Activated effector memory CD4-positive, alpha-beta T cell treated with anti-CD3 and anti-CD28 coated beads, Interleukin-2, amount 50 U/mL, for 16 hours (primary cell): ENCODE measurements at places on chromosomes 2 and 18.

DNA sequence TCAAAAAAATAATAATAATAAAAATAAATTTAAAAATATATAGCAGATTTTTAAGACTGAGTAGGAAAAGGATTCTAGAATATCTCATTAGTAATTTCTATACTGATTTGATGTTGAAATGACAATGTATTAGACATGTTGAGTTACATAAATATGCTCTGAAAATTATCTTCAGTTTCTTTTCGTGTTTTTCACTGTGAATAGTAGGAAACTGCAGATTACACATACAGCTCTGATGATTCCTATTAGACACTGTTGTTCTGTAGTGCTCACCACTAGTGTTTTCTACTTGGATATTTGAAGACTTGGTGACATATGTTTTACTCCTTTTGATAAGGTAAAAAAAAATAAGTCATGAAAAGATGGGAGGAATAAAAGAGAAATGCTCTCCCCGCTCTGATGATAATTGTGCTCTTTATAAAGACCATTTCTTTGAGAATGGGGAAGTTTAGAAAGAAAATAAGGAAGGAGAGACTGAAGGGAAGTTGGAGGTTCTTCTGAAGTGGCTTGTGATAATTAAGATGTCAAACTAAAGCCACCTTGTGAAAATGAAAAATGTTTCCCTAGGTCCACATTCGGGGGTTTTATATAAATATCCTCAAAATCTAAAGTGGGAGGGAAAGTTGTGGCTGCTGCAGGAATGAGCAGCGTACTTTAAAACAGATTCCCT is 52.9 kb downstream of the SLC9A2 start:
- DNase-seq, result no peak

- DNase-seq, result no peak
Measured at GRCh38 chr2:232632229-232632903, 1.0 kb upstream of the EFHD1 start.

GRCh38 chr2:187148059-187148714 is 299.2 kb upstream of the ZSWIM2 start:
- no peak for DNase-seq

- DNase-seq, result no peak
Measured at GRCh38 chr2:63866009-63866709, 24.5 kb downstream of the UGP2 start.

GRCh38 chr2:86185517-86186212 is 9.6 kb downstream of the IMMT start:
- DNase-seq, result no peak

DNA sequence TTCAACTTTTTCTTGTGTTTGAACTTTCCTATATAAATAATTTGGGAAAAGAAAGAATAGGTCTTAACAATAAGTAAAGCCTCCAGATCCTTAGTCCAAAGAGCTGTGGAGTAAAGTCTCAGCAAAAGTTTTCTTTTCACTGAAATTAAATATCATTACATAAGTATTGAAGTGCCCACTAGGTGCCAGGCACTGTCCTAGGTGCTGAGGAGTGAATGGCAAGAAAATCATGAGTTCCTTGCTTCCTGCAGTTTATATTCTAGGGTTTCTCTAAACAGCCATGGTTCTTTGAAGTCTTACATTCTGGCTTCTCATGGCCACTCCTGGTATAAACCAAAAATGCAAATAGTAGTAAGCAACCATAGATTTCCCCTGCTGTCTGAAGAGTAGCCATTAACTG is 59.7 kb downstream of the SPP2 start:
- DNase-seq, result no peak

DNA sequence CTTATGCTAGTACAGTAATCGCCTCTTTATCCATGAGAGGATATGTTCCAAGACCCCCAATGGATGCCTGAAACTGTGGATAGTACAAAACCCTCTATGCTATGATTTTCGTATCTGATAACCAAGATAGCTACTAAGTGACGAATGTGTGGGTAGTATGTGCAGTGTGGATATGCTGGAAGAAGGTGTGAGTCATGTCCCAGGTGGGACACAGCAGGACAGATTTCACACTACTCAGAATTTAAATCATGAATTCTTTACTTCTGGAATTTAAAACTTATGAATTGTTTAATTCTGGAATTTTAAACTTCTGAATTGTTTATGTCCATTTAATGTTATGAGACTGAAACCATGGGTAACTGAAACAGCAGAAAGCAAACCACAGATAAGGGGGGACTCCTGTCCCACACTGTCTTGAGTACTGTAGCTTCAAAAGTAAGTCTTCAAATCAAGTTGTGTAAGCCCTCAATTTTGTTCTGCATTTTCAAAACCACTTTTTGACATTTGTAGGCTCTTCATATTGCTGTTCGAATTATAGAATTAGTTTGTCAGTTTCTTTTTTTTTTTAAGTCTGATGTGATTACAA is 116.0 kb downstream of the LTBP1 start:
- no peak for DNase-seq

GRCh38 chr2:149028377-149028776 is 10.1 kb upstream of the LYPD6B start:
- no peak for DNase-seq

DNA sequence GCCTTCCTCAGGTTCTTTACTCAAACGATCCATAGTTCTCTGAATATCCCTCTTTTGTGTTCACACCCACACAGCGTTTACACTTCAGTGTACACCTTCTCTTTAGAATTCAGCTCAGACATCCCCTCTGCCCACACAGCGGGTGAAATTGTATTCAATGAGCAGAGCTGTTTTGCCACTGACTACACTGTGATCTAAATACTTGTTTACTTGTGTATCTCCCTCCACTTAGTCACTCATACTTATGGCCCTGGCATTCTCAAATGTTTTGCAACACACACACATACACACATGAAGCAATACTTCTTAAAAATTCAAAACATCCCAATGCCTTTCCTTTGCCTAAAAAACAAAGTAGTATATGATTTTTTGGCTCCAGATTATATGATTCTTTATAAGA is 297.1 kb downstream of the TMX3 start:
- no peak for DNase-seq

DNA sequence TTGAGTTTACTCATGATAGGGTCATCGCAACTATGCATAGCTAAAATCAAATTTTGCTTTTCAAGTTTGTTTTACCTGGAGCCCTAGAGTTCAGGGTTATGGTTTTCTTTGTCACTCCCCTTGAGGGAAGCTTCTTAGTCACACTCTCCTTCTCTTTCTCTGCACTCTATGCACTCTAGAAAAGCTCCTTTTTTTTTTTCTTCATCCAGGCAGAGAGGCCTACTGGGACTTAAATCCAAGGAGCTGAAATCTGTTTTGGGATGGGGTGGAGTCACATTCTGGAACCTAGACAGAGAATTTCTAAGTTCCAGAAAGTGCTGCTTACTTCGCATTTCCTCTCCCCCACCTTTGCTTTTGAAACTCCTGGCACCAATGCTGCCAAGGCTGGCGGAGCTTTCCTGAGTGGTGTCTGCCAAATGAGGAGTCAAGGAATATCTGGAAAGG is 19.1 kb upstream of the IL18R1 start:
- DNase-seq, result no peak

GRCh38 chr18:59923539-59924196 is 23.9 kb downstream of the PMAIP1 start:
- no peak for DNase-seq

DNA sequence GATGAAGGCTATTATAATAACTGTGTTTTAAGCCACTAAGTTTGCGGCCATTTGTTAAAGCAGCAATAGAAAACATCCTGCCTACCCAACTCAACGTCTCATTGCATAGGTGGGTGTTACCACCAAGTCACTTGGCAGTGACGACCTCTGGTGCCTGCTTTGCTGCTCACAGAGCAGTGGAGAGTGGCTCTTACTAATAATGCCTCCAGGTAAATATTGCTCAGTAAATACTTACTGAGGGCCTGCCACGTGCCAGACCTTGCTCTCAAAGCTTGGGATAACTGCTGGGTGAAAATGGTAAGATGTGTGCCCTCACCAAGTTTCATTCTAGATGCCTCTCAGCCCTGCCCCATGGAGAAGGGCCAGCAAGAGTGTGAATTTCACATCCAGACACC is 27.7 kb downstream of the ITGA6 start:
- DNase-seq, result no peak

- no peak for DNase-seq
Measured at GRCh38 chr18:32086881-32087280, 4.8 kb upstream of the RNF138 start.

- no peak for DNase-seq
Measured at GRCh38 chr18:4102901-4103300, 352.2 kb downstream of the DLGAP1 start.

DNA sequence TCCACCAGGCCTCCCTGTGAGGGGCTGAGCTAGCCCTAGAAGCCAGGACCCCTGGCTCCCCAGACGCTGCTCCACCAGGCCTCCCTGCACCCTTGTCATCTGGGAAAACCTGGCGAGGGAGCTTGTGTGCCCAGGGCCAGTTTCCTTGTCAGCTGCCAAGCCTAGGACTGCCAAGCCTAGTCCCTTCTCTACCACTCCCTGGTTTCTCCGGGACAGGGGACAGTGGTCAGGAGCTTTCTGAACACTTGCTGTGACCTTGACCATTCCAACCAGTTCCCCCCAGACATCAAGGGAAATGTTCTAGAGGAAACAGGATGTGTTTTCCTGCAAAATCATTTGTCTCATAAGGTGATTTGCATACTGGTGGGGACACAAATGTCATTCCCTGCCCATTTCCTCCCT is 41.3 kb upstream of the MRPL33 start:
- no peak for DNase-seq

DNA sequence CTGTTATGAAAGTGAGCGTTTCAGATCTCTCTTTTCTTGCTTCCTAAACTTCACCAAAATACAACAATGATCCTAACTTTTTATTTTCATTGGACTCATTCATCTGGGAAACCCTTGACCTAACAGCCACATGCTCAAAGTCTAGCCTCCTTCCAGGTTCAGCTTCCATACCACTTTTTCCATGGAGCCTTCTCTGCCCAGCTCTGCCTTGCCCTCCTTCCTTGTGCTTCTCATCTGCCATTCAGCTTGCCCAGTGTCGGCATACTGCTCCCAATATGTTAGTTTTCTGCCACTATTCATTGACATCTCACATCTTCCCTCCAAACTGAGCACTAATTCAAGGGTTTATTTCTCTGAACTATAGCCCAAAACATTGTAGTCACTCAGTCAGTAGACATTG is 214.7 kb downstream of the RAD51AP2 start:
- DNase-seq, result no peak

GRCh38 chr2:215756346-215756730 is 257.0 kb downstream of the MREG start:
- no peak for DNase-seq
